ENCODE measurements at places on chromosomes 13 and 19.

- no peak for DNase-seq
Observed at GRCh38 chr19:51467864-51468544, 9.8 kb upstream of the SIGLEC8 start.

DNA sequence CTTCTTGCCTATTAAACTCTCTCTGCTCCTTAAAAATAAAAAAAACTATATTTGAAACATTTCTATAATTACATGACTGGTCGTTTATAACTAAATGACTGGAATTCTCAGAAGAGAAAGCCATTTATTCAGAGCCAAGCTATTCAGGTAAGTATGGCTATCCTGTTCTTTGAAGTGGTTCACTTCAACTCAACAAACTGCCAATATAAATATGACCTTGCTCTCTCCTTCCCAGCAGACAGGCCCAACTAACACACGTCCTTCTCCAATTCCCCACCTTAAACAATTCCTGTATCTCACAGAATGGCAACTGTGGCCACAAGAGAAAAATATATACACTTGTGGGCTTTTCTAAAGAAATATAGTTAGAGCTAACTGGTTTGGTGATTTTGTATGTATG is 153.9 kb downstream of the MIPEP start:
- no peak for DNase-seq

DNA sequence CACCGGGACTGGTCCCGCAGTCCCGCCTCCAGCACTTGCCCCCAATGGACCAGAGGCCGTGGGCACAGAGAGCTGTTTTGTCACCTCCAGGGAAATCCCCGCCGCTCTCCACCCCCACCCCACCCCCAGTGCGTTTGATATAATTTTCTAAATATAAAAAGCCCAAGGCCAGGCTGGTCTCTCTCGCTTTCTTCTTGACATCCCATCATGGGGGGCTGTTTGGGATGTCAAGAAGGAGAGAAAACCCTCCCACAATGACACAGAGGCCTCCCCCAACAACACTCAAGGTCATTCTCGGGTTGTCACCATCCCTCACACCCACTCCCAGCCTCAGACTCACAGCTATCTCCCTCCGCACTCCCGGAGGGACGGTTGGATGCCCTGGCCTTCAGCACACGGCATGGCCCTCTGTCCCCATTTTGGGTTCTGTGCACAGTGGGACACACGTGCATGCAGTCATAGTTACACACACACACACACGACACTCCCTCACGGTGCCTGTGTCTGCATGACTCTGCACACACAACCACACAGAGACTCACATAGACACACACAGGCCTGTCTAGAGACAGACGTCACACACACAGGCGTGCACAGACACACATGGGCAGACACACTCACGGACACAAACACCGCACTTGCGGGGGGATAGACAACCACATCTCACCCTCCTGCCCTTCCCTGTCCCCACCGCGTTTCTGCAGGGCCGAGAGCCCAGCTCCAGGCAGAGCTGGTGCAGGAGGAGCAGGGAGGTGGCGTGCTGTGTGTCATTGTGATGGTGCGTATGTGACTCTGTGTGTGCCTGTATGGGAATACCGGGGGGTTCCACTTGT is 4.8 kb upstream of the NFIC start:
- DNase-seq, result no peak

DNA sequence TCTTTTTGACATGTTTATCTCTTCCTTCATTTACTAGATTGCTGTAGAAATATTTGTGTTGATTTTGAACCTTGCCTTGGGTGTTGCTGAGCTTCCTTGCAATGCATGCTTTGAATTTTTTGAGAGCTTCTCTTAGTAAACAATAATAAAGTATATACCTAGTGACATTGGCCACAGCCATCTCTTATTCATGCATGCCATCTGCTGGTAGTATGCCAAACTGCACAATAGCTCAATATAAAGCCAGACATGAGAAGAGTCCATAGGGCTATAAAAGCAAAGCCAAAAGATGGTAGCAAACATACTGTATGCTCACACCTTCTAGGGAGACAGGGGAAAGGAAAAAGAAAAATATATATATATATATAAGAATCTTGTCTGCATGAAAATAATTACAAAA is 18.9 kb upstream of the ZSCAN5A start:
- peak; percentile 63 for DNase-seq

GRCh38 chr13:43134868-43135267 is 111.5 kb downstream of the DNAJC15 start:
- no peak for DNase-seq

DNA sequence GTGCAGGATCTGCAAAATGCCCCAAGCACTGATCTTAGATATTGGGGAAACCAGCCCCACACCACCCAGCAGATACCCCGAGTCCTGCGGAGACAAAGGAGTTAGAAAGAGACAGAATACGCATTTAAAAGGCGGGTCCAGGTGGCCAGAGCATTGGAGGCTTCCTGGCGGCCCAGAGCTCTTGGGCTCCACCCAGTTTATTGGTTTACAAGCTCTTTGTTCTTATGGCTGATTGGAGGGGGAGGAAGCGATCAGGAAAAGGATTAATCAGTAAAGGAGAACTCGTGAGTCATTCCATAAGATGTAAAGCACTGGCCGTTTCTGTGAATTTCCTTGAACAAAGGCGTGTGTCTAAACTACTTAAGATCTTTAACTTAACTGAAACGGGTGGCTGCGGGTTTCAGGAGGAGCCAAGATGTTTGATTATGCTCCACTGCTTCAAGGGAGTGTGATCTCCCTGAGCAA is 926 bp downstream of the ZNF587 start:
- peak; percentile 86 for DNase-seq

GRCh38 chr19:1942934-1943555 is 2.1 kb downstream of the CSNK1G2 start:
- no peak for DNase-seq

GRCh38 chr19:31516756-31517155 is 167.5 kb upstream of the TSHZ3 start:
- DNase-seq, result no peak

- no peak for DNase-seq
Observed at GRCh38 chr13:48535766-48536165, 2.9 kb upstream of the RCBTB2 start.

GRCh38 chr19:27736225-27736624 is 1476.7 kb downstream of the UQCRFS1 start:
- no peak for DNase-seq

GRCh38 chr19:4803736-4804695 is 12.5 kb downstream of the FEM1A start:
- peak; percentile 30 for DNase-seq

DNA sequence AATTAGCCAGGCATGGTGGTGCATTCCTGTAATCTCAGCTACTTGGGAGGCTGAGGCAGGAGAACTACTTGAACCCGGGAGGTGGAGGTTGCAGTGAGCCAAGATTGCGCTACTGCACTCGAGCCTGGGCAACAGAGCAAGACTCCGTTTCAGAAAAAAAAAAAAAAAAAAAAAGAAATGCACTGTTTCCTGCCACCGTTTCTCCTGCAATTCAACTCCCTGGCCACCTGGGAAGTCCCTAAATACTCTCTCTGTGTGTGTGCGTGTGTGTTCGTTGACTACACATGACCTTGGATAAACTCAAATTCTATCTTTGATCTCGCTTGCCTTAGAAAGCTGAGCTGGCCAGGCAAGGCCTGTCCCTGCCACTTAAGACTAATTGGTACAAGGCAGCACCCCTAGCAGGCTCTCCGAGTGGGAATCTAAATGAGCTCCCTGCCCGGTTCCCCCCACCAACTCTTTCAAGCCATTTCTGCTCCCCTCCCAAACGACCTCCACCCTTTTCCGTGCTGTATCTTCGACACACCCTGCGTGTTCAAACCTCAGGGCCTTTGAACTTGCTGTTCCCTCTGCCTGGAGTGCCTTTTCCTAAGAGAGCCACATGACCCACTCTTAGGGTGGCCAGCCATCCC is 5.2 kb upstream of the BCAT2 start:
- DNase-seq, result no peak

DNA sequence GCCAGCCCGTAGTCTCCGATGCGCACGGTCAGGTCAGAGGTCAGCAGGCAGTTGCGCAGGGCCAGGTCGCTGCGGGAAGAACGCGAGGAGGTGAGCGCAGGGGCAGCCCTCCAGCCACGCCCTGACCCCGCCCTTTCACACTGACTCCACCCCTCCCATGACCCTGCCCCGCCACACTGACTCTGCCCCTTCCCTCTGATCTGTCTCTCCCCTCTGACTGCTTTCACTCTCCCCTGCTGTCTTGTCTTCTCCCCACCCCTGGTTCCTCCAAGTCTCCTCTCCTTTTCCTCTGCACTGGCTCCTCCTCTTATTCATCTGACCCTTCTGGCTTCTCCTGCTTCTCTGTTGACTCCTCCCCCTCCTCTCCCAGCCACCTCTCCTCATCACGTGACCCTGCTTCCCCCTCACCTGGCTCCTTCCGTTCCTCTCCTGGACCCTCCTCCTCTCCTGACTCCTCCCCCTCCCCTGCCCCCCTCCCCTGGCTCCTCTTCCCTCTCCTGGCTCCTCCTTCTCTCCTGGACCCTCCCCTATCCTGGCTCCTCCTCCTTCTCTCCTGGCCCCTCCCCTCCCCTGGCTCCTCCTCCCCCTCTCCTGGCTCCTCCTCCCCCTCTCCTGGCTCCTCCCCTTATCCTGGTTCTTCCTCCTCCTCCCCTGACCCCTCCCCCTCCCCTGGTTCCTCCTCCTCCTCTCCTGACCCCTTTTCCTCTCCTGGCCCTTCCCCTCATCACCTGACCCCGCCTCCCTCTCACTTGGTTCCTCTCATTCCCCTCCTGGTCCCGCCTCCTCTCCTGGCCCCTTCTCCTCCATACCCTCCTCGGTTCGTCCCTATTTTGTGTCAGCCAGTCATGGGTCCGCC is 9.9 kb downstream of the LMTK3 start:
- no peak for DNase-seq

- no peak for DNase-seq
Observed at GRCh38 chr19:16202320-16203255, 4.9 kb downstream of the AP1M1 start.

DNA sequence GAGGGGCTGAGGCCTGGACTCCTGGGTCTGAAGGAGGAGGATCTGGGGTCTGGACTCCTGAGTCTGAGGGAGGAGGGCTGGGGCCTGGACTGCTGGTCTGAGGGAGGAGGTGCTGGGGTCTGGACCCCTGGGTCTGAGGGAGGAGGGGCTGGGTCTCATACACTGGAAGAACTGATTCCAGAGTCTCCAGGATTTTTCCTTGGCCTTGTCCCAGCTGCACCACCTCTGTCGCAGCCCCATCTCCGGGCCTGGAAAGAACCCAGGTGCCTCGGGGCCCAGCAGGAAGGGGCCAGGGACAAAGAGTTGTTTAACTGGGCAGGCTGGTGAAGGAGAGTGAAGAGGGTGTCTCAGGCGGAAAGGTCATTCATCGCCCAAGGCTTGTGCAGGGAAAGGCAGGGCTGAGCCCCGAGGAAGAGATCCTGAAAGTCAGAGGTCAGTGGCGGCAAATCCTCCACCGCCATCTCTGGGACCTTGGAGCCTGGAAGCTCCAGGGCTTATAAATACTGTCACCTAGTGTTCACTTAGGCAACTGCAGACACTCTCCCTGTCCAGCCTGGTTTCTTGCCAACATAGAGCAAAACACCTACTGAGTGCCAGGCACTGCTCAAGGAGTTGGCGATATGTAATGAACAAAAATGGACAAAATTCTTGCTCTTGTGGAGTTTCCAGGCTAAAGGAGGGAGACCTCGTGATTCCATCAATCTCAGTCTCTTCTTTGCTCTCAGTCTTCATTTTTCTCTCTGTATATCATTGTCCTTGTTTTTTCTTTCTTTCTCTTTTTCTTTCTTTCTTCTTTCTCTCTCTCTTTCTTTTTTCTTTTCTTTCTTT is 4.4 kb upstream of the KCNN4 start:
- peak; percentile 50 for DNase-seq

Measured in dermis microvascular lymphatic vessel endothelial cell (primary cell).